A673 (cell line): ENCODE measurements at places on chromosomes 13 and 19. TPM values are rescaled to one million over a fixed set of nuclear protein-coding genes. Genes with fewer than 3 reads are reported as not detected.

Gene ELAVL3
- total RNA-seq = 5.3 TPM in 2 replicates

DNA sequence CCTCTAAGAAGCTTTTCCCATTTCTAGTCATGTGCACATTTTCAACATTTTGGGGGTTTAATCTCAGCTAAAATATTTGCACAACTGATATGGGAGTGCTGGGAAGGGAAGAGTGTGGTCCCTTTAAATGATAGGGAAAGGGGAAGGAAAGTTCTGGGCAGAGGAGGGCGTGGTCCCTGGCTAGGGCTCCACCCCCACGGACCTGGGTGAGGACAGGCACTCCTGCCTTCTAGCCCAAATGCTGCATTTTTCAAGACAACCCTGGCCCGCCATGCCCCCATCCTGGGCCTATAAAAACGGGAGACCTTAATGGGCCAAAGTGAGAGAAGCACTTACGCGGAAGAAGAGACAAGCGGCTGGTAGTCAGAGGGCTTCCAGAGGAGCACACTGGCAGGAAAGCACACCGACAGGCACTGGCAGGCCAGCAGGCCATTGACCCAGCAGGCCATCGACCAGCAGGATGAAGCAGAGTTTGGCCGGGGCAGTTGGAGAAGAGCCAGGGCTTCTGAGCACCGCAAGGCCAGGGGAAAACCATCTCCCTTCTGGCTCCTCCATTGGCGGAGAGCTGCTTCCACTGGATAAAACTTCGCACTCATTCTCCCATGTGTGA is 266.7 kb downstream of the SPRY2 start:
- DNase-seq = no peak
- no peaks in the 10 kb centered on the region for H3K27me3 ChIP-seq
- no peaks in the 10 kb centered on the region for H3K36me3 ChIP-seq
- no peak overlapping the region for H3K27ac ChIP-seq
- H3K4me3 ChIP-seq = no peak overlapping the region

Gene IL4I1
- 1.3 TPM in 2 replicates for total RNA-seq

- peak overlapping the region; percentile 73 for H3K27ac ChIP-seq
- no peak overlapping the region for H3K4me3 ChIP-seq
- H3K27me3 ChIP-seq = no peaks in the 10 kb centered on the region
- DNase-seq = no peak
Measured at GRCh38 chr13:33262062-33262487, 23.5 kb downstream of the STARD13 start.

GRCh38 chr13:20719783-20720182 is 16.3 kb downstream of the IL17D start:
- no peaks in the 10 kb centered on the region for H3K36me3 ChIP-seq
- DNase-seq = no peak
- H3K4me1 ChIP-seq = peaks cover 5% of the 10 kb centered on the region
- H3K27me3 ChIP-seq = no peaks in the 10 kb centered on the region
- no peak overlapping the region for H3K27ac ChIP-seq
